EL (cell line): ENCODE measurements at places on chromosomes 6 and 20.
A peak's percentile ranks its signal among the peaks of the same experiment; 100 is the strongest.

DNA sequence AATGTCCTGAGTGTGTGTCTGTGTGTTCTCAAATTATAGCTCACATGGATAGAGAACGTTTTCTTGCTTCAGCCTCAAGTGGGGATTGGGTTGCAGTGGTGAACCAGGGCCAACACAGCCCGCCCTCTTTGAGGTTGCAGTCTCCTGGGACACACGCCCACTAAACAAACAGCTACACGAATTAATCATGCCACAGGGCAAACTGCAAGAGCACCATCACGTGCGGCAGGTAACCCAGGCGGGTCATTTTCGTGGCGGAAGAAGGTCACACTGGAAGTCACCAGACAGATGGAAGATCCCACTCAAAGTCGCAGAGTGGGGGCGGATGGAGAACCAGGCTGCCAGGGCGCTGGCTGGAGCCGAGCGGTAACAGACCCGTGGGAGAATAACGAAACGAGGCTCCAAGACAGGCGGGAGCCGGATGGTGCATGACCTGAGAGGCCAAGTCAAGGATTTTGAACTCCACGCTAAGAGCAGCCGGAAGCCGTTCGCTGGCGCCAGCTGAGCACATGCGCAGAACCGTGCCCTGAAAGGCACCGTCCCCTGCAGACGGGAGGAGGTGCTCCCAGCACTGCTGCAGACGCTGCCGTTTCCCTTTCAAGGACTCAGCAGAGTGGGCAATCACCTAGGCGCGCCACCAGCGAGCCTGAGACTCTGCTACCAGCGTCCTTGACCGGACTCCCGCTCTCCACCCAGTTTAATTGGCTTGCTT lies 10.7 kb downstream of the DLL1 start:
- peak; percentile 61 for DNase-seq

- DNase-seq, result no peak
Observed at GRCh38 chr6:99353126-99353525, 3.7 kb upstream of the FAXC start.

DNA sequence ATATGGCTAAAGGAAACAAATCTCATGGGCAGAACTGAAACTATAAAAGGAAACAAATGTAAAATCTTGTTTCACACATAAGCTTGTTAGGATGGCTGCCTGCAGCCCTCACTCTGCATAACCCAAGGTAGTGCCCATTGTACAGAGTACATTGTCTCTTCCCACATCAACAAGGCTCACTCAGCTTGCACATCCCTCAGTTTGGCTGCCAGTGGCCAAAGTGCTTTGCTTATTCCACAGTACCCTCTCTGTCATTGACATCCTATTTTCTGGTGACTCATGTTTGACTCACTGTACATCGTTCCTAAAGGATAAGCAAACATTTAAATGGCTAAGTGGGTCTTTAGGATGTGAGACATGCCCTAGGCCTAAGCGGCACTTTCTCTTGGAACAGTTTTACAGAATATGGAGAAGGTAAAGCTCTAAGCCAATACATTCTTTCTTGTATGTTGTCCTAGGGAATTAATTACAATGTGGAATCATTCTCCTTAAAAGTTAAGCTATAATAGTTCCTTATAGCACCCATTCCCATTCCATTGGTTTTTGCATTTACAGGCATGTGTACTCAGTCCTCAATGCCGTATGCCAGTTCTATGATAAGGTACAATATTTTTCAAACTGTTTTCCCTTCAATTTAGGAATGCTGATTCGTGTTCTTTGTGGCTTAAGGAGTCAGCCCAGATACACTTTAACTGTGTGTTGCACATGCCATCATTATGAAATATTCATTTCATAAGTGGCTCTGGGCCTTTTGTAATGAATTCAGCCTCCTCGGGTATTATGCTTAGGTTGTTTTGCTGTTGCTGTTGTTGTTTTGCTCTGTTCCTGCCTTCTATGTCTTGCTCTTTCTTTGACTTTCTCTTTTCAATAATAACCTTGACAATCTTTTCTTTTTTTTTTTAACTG lies 5.5 kb downstream of the ANKEF1 start:
- peak; percentile 85 for DNase-seq

DNA sequence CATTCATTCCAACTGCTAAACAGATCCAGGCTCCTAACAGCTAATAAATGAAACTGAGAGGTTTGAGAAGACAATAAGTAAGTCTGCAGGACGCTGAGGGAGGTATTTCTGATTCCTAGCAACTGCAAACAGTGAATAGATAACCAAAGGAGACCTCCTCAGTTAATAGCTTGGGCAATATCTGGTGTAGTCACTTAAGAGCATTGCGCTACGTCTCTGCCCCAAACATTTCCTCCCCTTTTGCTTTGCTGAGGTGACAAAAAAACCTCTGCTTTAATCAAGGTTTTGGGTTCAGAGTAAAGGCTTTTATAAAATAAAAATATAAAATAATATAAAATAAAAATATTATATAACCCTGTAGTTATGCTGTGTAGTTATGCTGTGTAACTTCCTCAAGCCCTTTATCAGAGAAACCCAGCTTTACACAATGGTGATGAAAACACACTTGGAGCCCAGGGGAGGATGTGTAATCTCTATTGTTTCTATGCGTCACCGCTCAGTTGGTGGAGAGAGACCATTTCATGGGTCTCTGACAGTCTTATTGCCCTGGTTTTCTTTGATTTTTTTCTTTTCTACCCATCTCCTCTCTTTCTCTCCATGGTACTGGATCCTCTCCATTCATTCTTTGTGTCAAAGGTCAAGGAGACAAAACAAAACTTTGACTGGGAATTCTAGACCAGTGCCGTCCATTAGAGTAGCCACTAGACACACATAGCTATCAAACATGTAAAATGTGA lies 18.9 kb upstream of the CALHM5 start:
- no peak for DNase-seq

- peak; percentile 6 for DNase-seq
Observed at GRCh38 chr6:118187568-118188164, 280.6 kb downstream of the SLC35F1 start.

GRCh38 chr6:157905590-157906342 lies 75.9 kb upstream of the SYNJ2 start:
- DNase-seq, result no peak

GRCh38 chr20:11799281-11799684 lies 118.4 kb upstream of the BTBD3 start:
- no peak for DNase-seq

DNA sequence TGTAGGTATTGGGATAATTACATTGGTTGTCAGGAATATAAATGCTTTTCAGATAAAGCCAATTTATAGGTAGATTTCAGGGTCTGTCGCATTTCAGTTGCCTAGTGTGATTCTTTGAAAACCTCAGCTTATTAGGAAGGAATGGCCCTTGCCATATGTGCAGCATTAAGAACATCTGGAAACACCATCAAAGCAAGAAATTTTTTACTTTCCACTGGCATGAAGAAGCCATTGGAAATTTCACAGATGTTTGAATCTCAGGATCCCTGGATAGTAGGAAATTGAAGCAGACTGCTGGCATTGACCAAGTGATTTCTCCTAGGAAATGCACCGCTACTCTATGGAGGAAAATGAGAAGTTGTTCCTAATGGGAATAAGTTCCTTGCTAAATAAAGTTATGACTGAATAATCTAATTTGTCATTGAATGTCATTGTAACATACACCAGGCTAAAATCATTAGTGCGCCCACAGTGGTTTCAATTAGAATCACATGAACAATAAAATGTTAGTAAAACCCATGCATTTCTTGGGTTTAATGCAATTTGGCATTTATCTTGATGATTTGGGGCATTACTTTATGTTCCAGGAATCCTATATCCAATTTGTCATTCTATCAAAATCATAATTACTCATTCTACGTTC lies 950.1 kb downstream of the EPHA7 start:
- no peak for DNase-seq

DNA sequence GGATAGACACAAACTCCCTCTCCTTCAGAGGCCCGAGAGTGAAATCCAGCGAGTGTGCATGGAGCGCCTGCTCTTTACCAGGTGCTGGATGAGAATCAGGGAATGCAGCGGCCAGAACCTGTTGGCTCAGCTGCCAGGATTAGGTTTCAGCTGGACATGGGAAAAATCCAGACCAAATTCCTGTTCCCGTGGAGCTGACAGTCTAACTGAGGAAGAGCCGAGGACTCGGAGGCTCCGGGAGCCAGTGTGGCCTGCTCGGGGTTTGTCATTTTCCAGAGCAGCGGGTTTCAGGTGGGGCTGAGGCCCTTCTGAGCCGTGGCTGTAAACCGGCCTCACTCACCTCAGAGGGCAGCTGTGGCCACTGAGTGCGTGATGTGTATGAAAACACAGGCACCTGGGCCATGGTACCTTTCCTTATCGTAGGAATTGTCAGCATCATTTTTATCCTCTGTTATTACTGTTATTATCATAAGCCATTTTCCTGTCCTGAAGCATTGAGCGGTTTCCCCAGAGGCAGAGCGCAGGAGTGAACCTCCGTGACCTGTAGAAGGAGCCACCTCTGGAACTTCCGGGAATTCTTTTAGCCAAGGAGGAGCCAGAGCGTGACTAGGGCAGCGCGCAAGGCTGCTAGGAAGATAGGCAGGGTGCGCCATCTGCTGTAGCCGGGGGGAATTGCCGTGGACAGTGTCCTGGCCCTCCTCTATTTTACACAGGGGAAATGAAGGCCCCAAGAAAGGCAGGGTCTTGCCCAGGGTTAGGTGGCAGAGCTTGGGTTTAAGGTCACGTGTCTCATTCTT lies 27.3 kb downstream of the PKIG start:
- peak; percentile 89 for DNase-seq

- DNase-seq, result no peak
Observed at GRCh38 chr6:53828966-53829697, 34.3 kb downstream of the LRRC1 start.

- DNase-seq, result no peak
Observed at GRCh38 chr6:167113047-167113754, 9.7 kb upstream of the CCR6 start.

- DNase-seq, result peak; percentile 14
Observed at GRCh38 chr20:57968120-57968519, 258.3 kb upstream of the PMEPA1 start.

- DNase-seq, result no peak
Observed at GRCh38 chr6:138803861-138804260, 8.0 kb downstream of the ECT2L start.

DNA sequence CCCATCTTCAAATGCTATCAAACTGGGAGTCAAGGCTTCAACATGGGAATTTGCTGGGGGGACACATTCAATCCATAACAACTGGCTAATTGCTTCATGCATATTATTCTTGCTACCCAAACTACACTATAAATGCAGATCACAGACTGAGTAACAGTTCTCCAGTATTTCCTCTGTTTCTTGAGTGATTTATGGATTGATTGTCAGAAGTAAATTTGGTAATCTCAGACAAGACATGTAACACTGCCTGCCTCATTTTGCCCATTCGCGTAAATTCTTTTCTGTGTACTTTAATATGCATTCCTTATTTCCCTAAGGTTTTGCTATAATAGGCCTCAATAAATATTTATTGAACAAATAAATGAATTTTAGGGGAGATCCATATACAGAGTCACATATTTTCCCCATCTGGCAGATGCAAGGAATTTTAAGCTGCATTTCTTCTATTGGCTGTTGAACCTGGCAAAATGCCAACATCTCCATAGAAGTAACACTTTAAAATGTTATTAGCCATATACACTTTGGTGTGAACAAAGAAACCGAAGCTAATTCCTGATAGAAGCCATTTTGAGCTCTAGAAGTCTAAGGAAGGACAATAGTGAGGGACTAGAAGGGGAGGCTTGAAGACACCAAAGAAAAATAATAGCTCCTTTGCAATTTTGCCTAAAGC lies 98.2 kb downstream of the QRSL1 start:
- no peak for DNase-seq

GRCh38 chr6:39777218-39777617 lies 15.0 kb upstream of the DAAM2 start:
- no peak for DNase-seq

GRCh38 chr20:45087097-45087790 lies 13.7 kb downstream of the KCNS1 start:
- DNase-seq, result peak; percentile 18

DNA sequence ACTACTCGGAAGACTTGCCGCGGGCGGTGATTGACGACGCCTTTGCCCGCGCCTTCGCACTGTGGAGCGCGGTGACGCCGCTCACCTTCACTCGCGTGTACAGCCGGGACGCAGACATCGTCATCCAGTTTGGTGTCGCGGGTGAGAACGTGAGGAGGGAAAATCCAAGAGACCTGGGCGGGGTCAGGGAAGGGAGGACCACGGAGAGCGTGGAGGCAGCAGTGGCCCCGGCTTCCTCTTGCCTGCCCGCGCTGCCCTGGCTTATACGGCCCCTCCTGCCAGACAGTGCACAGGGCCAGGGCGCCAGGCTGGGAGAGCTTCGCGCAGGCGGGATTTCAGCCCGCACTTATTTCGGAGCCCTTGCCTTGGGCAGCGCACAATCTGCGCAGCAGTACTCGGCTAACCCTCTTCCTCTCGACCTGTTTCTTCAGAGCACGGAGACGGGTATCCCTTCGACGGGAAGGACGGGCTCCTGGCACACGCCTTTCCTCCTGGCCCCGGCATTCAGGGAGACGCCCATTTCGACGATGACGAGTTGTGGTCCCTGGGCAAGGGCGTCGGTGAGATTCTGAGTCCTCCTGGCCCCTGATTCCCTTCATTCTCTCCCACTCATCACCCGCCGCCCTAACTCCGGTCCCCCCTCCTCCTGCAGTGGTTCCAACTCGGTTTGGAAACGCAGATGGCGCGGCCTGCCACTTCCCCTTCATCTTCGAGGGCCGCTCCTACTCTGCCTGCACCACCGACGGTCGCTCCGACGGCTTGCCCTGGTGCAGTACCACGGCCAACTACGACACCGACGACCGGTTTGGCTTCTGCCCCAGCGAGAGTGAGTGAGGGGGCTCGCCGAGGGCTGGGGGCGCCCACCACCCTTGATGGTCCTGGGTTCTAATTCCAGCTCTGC lies 2.0 kb downstream of the MMP9 start:
- no peak for DNase-seq

- DNase-seq, result no peak
Observed at GRCh38 chr6:158633127-158633526, 11.4 kb downstream of the DYNLT1 start.

DNA sequence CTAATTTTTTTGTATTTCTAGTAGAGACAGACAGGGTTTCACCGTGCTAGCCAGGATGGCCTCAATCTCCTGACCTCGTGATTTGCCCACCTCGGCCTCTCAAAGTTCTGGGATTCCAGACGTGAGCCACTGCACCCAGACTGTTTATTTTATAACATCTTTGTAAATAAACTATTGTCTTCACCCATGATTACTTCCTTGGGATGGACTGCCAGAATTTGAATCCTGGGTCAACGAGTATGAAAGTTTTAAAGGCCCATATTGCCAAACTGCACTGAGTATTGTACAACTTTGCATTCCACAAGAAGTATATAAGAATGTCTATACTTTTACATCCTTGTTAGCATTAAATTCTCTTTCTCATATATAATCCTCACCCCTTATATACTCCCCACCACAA lies 38.6 kb downstream of the ZHX3 start:
- DNase-seq, result no peak
